Activated T-cell treated with anti-CD3 and anti-CD28 coated beads for 1 hour (primary cell): ENCODE measurements at places on chromosomes 3 and 15.

DNA sequence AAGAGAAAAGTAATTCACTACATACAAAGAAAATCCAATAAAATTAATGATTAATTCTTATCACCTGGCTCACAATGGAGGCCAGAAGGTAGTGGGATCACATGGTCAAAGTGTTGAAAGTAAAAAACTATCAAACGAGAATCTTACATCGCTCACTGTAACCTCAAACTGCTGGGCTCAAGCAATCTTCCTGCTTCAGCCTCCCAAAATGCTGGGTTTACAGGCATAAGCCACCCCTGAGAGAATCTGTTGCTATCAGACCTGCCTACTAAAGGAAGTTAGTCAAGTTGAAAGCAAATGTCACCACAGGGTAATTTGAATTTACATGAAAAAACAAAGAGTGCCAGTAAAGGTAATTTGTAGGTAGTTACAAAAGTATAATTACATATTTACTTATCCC is 103.3 kb downstream of the PCCB start:
- no peak for DNase-seq

DNA sequence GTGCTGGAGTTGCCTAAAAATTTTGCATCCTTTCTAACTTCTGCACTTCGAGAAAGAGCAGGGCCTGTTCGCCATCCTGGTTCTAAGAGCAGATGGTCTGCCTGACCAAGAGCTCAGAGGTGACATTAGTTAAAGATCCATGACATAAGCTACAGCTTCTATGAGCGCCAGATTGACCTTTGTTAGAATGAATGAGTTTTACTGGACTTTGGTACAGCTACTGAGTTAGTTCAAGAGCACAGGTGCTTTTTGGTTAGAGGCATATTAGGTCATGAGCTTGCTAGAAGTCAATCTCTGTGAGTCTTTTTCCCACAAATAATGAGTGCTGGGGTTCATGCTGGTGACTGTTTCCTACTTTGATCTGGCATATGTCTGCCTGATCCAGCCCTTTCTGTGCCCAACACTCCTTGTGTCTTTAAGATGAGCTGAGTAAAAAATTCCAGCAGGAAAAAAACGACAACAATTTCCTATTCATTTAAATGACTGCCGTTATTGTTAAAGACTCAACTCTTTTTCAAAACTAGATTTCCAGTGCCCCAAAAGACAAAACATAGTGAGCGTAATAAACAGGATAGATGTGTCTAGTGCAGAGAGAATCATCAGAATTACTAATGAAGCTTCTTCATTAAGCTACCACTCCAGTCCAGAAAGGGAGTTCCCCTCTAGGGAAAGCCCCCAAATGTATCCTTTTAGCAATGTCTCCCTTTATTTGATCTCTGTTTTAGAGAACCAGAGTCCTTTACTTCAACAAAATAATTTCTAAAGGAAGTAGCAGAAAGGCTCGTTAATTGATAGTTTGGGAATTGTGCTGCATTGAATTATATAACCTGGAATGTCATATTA is 152.9 kb downstream of the SLCO3A1 start:
- DNase-seq: no peak

DNA sequence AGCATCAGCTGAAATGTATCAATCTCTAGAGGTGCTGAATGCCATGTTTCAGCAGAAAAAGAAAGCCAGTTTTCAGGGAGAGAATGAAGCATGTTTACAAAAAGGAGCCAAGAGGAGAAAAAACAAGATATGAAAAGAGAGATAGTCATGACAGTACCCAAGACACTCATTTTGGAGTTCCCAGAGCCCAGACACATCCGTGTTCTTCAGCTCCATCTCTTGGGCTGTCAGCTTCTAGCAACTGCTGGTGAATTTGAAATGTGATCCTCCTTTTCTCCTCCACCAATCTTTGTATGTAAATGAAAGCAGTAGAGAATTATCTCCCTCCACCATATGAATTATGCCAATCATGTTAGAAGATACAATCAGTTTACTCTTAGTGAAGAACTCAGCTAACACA is 93.0 kb upstream of the SLC25A36 start:
- no peak for DNase-seq

- DNase-seq: no peak
Measured at GRCh38 chr15:95875121-95875643, 455.3 kb upstream of the NR2F2 start.

- DNase-seq: peak; percentile 66
Measured at GRCh38 chr3:11719406-11720303, 75.9 kb upstream of the VGLL4 start.

GRCh38 chr3:62318752-62319569 is 54.4 kb downstream of the FEZF2 start:
- DNase-seq: peak; percentile 55

DNA sequence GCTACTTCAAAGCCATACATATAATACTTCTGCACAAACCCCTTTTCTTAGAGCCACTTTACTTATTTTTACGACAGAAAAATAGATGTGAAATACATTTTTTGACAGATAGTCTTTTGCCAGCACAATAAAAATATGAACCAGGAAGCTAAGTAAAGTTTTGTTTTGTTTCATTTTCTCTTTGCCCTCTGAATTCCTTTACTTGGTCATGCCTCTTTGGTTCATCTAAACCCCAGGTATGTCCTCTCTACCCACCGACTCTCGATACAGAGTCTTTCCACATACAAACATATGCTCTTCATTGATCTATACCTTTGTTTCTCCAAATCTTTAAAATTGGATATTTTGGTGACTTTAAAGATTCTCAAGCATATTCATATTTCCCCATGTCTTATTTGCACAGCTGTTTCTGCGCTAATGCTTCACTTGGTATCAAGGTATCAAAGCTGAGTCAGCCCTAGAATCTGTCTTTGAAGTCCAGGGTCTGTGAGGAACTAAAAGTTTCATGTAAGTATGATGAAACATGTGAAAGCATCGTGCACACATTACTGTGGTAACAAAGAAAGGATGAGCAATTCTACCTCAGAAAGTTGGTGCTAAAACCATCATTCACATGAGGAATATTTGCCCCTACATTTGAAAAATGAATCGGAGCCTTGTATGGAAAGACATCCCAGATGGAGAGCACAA is 845.4 kb downstream of the NAALADL2 start:
- DNase-seq: no peak

DNA sequence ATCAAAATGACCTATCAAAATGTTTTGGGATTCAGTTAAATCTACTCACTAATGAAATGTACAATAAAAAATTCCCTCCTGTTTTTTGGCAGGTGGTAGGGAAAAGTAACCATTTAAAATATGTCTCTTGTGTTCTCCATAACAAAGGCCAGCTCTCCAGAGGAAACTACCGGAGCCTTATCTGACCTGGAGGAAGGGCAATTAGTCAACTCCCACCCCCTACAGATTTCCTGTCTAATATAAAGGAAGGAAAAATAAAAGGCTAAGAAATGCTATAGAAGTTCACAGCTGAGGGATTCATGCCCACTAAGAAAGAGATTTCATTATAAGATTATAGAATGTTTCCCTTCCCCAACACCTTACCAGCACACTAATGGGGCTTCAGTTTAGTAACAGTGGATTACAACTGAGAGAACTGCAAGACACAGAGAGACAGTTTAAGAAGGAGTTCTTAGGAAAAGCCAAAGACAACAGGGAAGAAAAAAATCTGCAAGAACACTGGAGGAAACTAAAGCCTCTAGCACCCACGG is 376.5 kb upstream of the KCNMB2 start:
- no peak for DNase-seq

- no peak for DNase-seq
Measured at GRCh38 chr3:12343047-12343501, 54.2 kb downstream of the PPARG start.

DNA sequence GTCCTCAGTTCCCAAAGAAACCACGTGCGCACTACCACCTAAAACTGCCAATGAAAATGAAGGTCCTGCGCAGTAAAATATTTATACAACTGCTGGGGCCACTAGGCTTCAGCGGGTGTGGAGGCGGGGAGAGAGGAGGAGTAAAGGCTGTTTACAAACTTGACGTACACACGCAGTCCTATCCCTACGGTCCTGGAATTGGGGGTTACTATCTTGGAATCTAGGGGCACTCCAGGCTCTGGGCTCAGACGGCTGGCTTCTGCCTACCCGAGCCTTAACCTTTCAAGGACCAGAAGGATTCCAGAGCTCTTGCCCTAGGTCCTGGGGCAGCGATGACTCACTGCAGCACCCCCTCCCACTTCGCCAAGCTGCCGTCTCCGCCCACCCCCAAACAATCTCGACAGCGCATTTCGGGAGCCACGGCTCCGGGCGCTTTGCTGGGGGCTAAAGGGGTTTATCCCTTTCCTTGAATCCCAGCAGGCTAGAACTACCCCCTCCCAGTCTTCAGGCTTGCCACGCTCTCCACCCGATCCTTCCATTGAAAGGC is 3.0 kb downstream of the ADAMTS9 start:
- no peak for DNase-seq

- no peak for DNase-seq
Measured at GRCh38 chr3:167671878-167672427, 18.2 kb upstream of the WDR49 start.

GRCh38 chr3:86792316-86792715 is 198.6 kb downstream of the VGLL3 start:
- no peak for DNase-seq

DNA sequence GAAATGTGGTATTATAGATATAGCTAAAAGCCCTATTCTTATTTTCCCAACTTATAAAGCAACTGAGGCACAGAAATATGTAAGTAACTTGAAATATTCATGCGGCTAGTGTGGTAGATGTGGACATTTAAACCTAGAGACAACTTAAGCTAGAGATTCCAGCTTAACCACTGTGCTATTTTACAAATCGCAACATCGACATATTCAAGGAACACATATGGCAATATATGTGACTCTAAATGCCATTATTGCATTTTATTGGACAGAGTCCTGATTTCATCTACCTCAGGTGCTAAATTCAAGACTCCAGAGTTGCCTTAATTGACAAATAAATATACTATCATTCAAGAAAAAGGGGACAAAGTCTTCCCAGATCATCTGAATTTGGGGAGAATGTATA is 442.3 kb downstream of the NLGN1 start:
- DNase-seq: no peak

DNA sequence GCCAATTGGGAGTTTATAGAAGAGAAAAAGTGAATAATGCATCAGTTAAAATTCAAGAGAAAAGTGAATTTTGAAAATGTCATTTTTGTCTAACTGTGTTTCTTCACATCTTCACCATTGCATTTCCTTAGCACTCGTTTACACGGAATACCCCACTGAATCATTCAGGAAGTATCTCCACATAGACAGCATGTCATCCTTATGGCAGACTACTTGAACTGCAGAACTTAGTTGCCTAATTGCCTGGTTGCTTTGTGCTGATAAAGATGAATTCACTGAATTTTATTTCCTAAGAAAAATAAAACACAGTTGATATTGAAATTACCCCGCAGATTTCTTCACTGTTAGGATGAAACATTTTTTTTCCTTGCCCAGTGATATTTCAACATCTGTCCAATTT is 627.1 kb downstream of the ROBO1 start:
- no peak for DNase-seq

DNA sequence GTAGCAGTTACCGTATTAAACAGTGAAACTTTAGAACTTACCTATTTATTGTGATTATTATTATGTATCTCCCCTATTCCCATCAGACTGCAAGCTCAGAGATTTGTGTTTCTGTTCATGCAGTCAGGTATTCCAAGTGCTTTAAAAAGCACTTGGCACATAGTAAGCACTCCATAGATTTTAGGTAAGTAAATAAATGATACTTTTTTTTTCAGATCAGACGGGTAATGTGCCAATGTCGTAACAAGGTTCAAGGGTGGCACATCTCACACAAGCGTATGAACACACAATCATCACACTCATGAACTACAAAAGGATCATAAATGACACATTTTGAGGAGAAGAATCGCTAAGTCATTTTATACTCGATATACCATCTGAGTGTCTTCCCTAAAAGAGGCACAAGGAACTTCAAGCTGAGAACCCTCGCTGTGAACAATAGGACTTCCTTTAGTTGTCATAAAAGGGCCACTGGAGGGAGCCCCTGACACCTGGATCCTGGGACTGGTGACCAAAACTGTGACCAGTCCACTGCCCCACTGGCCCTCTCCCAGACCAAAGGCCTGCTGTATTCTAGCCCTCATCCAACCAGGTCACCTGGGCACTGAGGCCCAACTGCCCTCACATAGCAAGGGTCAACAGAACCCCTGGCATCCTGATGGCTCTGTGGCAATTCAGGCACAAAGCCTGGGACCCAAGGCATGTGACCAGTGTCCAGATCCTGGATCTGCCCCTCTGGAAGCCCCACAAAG is 32.1 kb downstream of the KIF9 start:
- DNase-seq: no peak

DNA sequence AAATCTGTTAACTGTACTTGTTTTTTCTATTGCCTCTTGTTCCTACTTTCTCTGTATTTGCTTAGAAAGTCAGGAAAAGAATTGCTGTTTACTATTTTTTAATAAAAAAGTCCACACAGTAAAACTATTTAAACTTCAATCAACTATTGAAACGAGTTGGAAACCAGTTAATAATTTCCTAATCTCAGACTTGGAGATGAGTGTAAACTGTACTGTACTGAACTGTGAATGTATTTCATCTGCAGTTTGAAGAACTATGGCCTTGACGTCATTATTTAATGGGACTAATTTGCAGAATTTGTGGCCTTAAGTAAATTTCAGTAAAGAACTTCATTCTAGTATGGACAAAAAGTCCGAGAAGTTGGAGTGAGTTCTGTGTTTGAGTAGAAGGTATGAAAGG is 89.1 kb downstream of the LRRC28 start:
- no peak for DNase-seq

DNA sequence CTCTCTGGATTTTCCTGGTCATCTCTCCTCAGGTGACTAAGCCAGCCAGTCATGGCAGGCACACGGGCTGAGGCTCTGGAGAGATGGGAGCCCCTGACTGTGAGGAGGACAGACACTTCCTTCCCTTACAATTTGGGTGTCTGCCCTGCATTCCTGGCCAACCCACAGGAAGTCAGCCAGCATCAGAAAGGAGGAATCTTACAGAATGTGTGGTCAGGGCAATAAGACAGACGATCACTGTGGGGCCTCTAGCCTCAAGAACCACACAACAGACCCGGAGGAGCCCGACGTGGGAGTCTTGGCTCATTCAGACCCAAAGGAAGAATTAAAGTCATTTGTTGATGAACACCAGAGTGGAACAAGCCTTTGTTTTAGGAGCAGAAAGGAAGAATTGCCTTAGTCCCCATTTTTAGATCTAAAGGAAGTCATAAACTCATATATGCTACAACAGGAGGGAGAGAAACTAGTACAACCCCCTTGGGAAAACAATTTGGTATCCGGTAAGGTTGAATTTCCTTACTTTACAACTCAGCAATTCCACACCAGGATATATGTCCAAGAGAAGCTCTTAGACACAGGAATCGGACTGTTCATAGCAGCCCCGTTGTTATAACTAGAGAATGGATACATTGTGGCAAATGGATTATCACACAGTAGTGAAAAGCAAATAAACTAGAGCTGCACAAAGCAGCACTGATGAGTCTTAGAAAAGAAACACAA is 62.2 kb downstream of the ABTB1 start:
- no peak for DNase-seq

- no peak for DNase-seq
Measured at GRCh38 chr15:38613085-38613484, 48.5 kb upstream of the RASGRP1 start.

- no peak for DNase-seq
Measured at GRCh38 chr3:182000447-182000846, 288.7 kb downstream of the SOX2 start.

- peak; percentile 6 for DNase-seq
Measured at GRCh38 chr15:59174835-59175831, 31.5 kb upstream of the LDHAL6B start.

GRCh38 chr15:93372208-93372864 is 283.3 kb upstream of the RGMA start:
- DNase-seq: no peak
